ENCODE measurements at places on chromosomes 7 and 10.
A peak's percentile ranks its signal among the peaks of the same experiment; 100 is the strongest.

- no peak for DNase-seq
These were observed 70.6 kb upstream of the GPR37 start for GRCh38 chr7:124836173-124836572.

GRCh38 chr7:7569081-7569527, 2.4 kb downstream of the MIOS start:
- no peak for DNase-seq

DNA sequence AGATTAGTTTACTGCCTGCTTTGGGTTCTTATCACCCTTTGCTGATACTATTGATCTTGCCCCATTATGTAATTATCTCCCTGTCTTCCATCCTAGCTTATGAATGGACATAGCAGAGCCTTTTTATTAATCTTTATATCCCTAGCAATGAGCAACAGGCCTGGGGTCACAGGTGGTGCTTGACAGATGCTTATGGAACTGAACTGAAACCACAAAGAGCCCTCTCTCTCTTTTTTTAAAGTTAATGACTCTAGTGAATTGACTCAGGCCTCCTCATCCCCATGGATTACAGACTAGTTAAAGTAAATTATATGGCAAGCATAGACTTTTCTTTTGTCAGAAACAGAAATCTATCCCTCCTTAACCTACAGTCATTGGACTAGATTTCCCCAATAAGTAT, 265.2 kb downstream of the PHTF2 start:
- no peak for DNase-seq

DNA sequence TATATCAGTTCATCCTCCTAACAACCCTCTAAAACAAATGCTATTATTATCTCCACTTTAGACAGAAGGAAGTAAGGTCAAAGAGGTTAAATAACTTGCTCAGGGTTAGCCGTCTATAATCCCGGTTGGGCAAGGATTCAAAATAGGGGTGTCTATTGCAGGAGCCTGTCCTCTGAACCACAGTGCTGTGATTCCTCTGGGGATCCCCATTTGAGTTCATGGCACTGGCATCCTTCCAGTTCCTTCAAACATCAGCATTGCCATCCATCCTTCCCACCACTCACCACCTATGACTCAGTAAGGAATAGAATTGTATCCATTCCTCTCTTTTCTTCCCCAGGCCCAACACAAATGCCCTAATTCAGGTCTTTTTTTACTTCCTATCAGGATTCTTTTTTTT, 25.6 kb downstream of the HPS6 start:
- DNase-seq = no peak

- DNase-seq = no peak
These were observed 304.7 kb downstream of the CDK14 start for GRCh38 chr7:90900628-90901356.

GRCh38 chr10:100569687-100570481, 34.1 kb downstream of the HIF1AN start:
- DNase-seq = peak; percentile 76

DNA sequence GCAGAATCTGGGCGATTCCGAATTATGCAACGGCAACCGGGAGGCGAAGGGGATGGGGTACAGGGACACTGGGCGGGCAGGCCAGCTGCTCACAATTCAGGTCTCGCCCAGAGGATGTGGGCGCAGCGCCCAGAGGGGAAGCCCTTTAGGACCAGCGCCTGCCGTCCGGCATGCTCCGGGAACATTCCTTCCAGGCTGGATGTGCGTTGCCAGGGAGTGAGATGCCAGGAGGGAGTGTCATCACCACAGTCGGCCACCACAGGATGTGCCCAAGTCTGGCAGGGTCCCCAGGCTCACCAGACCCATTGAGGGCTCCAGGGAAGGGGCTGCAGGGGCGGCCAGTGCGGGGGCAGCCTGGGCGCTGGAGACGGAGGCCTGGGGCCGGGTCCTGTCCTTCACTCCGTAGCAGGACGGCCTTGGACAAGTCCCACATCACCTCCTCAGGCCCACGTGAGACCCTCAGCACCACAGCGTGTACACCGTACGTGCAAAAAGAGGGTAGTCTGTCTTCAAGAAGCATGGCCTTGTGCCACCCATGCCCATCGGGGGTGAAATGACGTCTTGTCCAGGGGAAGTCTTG, 63.9 kb downstream of the FOXL3 start:
- no peak for DNase-seq

- DNase-seq = no peak
These were observed 738 bp downstream of the POM121 start for GRCh38 chr7:72925546-72926120.

Data from right kidney (tissue), 9 donors.